ENCODE measurements at places on chromosomes 7 and 10.

- DNase-seq = no peak
These were observed 5.0 kb upstream of the REEP3 start for GRCh38 chr10:63516207-63516606.

DNA sequence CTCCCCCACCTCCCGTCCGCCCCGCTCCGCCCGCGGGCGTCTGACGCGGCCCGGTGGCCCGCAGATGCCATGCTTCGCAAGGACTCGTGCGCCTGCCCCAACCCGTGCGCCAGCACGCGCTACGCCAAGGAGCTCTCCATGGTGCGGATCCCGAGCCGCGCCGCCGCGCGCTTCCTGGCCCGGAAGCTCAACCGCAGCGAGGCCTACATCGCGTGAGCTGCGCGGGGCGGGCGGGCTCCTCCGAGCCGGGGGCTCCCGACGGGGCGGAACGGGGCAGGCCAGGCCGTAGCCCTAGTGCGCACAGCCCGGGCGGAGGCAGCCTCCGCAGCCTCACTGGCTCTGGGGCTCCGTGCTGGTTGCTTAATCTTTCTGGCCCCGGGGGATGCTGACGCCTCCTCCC, 2.8 kb downstream of the ASIC3 start:
- DNase-seq = peak; percentile 74

- no peak for DNase-seq
These were observed 53.2 kb downstream of the KLHDC10 start for GRCh38 chr7:130123501-130123900.

DNA sequence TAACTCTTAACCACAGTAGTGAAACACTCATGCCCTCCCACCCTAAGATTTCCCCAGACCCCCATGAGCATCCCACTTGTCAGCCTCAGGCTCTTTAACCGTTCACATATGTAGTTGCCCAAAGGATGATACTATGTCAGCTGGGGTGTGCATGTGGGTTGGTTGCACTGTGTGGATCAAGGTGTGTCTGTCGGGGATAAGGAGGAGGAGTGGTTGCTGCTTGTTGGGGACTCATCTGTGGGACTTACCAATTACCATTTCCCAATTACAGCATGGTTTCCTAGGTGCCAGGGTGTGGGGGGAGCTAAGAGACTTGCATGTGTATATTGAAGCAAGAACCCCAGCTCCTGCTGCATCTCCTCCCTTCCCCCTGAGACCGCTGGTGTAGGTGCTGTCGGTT, 48.8 kb downstream of the CELF2 start:
- DNase-seq = no peak

- no peak for DNase-seq
These were observed 262.9 kb downstream of the PTPRN2 start for GRCh38 chr7:158324397-158325360.

DNA sequence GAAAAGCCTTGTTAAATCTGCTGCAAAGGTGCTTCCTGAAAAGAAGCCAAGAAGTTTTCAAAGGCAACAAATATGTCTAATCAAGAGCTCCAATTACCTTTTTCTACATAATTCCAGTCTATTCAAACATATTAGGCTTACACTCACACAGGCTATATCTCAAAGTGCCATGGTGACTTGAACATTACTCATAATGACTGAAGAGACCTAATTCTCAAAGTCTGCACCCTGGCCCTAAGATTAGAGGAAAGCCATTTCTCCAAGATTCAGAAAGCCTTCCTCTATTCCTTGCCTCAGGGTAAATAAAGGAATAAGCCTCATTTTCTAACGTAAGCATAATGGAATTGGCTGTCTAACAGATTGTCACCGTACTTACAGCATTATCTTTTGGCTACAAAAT, 78.3 kb upstream of the THSD7A start:
- no peak for DNase-seq

- DNase-seq = no peak
These were observed 27.7 kb downstream of the NCAPG2 start for GRCh38 chr7:158676906-158677305.

DNA sequence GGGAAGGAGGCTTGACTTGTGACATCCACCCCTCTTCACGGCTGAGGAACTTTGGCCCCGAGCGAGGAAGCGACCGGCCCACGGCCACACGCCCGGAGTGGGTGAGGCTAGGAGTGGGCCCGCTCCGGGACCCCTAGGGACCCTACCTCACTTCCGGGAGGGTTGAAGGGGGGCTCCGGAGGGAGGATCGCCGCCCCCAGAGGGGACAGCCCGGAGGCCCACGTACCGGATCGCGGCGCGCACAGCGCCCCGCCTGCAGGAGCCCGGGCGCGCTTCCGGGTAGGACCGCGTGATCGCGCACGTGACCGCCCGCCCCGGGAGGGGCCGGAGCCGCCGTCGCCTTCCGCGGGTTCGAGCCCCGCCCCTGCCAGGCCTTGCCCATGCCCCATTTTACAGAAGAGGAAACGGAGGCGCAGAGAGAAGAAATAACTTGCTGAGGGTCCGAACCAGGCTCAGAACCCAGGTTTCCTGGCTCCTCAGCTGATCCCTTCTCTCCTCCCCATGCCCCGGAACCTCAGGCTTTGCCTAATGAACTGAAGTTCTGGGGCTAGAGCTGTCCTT, at the start of gene HPS1:
TSS of gene HPS1 (minus strand) at position 275 of the 561 bp plus-strand sequence. CDS start 3,695 bp downstream, outside the sequence.
- DNase-seq = peak; percentile 75

DNA sequence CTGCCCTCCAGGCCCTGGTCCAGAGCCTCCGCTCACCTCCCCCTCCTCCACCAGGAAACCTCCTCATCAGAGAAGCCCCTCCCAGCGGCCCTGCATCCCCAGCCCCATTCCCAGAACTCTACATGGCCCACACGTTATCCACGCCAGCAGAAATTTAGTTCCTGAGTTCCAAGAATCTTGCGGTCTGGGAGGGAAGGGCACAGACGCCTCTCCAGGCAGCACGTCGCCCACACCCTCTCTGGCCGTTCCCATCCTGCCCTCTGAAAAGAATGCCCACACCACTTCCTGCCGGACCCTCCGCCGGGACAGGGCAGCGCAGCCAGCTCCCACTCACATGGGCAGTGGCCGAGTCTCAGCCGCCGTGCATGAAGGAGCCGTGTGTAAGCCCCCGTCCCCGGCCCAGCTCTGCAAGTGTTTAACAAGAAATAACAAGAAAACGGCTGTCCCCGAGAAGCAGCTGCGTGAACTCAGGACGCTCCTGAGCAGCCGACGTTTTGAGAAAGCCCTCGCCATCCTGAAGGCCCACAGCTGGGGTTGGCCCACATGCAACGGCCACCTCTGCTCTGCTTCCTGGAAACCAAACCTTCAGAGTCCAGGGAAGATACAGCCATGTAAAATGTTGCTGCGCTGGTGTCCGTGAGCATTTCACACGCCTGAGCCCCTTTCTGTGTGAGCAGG, 17.4 kb downstream of the ADGRA1 start:
- DNase-seq = no peak

- no peak for DNase-seq
These were observed 590 bp downstream of the COL26A1 start for GRCh38 chr7:101363196-101363733.

- DNase-seq = no peak
These were observed 26.9 kb downstream of the WIPI2 start for GRCh38 chr7:5216931-5217330.

DNA sequence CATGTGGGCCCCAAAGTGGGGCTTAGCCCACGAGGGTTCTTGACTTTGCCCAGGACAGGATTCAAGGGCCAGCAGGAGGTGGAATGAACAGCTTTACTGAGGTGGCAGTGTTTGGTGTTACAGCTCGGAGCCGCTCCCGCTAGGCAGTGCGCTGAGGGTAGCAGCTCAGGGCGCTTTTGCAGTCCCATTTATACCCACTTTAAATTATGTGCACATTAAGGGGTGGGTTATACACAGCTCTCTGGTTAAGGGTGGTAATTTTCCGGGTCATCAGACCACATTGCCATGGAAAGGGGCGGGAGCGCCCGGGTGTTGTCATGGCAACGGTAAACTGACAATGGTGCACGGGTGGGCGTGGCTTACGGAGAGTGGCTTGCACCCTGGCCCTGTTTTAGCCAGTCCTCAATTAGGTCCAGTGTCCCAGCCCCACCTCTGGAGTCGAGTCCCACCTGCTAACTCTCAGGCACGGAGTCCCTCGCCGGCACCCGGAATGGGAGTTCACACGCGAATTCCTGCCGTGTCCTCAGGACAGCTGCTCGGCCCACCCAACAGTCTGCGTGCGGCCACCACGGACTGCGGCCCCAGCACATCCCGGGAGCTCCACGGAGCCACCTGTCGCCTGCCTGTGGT, 58.2 kb upstream of the PDGFA start:
- DNase-seq = no peak

GRCh38 chr10:125018576-125019143, 76.7 kb downstream of the ZRANB1 start:
- no peak for DNase-seq

- DNase-seq = no peak
These were observed 1.9 kb upstream of the ACBD5 start for GRCh38 chr10:27242473-27242950.

- DNase-seq = no peak
These were observed 22.1 kb downstream of the RELN start for GRCh38 chr7:103967401-103967800.

- no peak for DNase-seq
These were observed 21.7 kb downstream of the CCM2 start for GRCh38 chr7:45021604-45022296.

DNA sequence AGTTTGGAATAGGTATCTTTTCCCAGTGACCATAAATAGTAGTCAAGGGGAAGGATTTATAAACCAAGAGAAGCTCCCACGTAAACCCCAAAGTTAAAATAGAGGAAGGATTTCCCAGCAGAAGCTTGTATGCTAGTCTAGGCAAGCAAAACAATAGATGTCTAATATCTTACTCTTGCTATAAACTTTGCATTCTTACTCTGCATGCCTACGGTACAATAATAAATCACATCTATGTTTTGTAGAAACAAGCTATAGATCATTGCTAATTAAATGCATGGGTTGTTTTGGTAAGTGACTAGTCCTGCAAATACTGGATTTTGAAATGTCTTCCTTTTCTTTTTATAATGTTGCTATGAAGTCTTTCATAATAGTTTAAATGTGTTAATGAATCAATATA, 585.5 kb downstream of the INHBA start:
- no peak for DNase-seq

DNA sequence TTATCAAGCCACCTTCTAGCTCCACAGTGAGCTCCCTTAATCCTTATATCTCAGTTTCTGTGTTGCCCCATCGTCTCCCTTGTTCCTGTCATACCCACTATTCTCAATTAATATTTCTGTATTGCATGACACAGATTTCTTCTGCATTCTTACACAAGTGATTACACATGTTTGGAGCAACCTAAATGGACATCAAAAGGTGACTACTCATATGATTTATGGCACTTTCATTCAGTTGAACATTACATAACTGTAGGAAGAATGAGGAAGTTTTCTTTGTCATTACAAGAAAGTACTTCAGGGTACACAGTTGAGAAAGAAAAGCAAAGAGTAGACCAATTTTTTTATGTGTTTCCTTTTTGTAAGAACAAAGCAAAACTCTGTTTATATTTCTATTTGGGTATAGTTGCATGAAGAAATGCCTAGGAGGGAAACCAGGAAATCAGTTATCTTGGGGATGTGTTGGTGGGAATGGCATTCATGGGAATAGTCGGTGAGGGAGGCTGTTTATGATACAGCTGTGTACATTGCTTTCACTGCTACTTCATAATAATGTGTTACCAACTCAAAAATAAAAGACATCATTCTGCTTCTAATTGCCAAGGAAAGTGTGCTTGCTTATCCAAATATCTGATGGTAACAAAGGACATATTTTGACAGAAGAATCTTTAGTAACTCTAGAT, 23.6 kb upstream of the PRSS37 start:
- no peak for DNase-seq

- no peak for DNase-seq
These were observed 80.5 kb downstream of the C10orf105 start for GRCh38 chr10:71638822-71639719.

GRCh38 chr7:134926396-134926795, 59.9 kb upstream of the AGBL3 start:
- DNase-seq = no peak
